ENCODE measurements at places on chromosomes 12 and 14. TPM values are rescaled to one million over a fixed set of nuclear protein-coding genes. Genes with fewer than 3 reads are reported as not detected.

GRCh38 chr14:55855751-55856150 is 262.5 kb upstream of the PELI2 start:
- DNase-seq: no peak

GRCh38 chr14:90301668-90302090 is 30.1 kb downstream of the NRDE2 start:
- peak; percentile 7 for DNase-seq

- no peak for DNase-seq
Observed at GRCh38 chr12:109529691-109530640, 43.3 kb downstream of the MMAB start.

The TMEM229B gene
- 1.6 TPM for total RNA-seq

GRCh38 chr12:115451780-115452736 is 768.1 kb upstream of the TBX3 start:
- DNase-seq: no peak
